Stimulated activated CD4-positive, alpha-beta T cell treated with anti-CD3 and anti-CD28 coated beads, Interleukin-4, amount 100 ng/mL, for 48 hours (primary cell): ENCODE measurements at places on chromosomes 11 and 22.
A peak's percentile ranks its signal among the peaks of the same experiment; 100 is the strongest.

DNA sequence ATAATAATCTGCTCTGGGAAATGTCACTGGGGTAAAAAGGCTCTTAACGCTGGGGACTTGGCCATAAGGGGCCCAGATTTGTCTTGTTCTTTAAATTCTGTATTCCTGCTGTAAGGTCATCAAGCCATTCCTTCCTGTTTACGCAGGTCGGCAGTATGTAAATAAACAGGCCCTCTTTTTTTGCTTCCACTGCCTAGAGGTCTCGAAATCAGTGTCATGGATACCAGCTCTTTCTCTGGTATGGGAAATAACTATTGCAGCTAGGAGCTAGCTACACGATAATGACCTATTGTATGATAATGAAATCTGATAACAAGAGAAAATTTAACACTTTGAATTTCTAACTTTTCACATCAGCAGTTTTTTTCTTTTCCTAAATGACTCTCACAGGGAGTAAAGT is 209.2 kb upstream of the NARS2 start:
- DNase-seq = no peak

- DNase-seq = no peak
These were observed 2.5 kb downstream of the TMEM184B start for GRCh38 chr22:38270091-38270992.

- no peak for DNase-seq
These were observed 133.1 kb upstream of the TBCEL start for GRCh38 chr11:120890609-120891320.

GRCh38 chr11:1763336-1763795 is 361 bp downstream of the CTSD start:
- DNase-seq = no peak

GRCh38 chr11:71255323-71255722 is 2.9 kb upstream of the SHANK2 start:
- DNase-seq = no peak

GRCh38 chr22:28444659-28445058 is 235.0 kb downstream of the TTC28 start:
- DNase-seq = no peak

DNA sequence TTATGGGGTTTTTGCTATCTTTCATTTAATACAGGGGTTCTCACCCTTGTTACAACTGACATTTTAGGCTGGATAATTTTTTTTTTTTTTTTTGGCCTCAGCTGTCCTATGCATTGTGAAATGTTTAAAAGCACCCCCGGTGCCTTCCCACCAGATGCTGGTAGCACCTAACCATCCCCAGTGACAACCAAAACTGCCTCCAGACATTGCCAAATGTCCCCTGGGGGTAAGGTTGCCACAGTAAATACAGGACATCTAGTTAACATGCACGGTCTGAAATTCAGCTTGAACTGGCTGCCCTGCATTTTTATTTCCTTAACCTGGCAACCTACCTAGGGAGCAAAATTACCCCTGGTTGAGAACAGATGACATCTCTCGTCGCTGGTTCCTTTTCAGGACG is 72.4 kb downstream of the CYTH4 start:
- DNase-seq = no peak

DNA sequence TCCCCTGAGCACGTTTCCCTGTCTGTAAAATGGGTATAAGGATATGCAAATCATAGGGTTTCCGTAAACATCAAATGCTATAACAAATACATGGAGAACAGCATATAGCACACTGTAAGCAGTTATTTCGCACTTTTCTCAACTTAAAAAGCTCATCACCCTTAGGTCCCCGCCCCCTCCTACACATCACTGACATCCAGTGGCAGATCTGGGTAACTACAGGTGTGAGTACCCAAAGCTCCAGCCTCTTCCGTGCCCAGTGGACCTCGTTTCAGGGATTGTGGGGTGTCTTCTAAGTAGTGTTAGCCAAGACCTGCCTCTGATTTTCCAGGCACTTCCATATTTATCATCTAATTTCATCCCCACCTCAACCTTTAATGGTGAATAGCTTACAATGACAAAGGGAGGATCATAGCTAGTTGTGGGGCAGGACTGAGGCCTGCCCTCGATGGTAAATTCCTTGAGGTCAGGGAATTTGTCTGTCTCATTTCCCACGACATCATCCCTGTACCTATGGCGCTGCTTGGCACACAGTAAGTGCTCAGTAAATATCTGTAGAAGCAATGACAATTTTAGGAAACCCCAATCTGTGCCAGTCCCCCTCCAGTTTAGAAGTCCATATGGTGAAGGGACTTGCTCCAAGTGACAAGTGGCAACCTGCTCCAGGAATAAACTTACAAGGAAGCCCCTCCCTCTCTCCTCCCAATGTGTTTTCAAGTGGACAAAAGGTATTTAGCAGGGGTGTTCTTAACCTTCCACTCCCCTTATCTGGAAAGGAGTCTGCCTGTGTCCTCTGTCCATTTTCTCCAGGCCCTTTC is 340.5 kb downstream of the TENM4 start:
- peak; percentile 3 for DNase-seq

GRCh38 chr22:19061471-19062138 is 60.6 kb downstream of the DGCR2 start:
- DNase-seq = no peak

DNA sequence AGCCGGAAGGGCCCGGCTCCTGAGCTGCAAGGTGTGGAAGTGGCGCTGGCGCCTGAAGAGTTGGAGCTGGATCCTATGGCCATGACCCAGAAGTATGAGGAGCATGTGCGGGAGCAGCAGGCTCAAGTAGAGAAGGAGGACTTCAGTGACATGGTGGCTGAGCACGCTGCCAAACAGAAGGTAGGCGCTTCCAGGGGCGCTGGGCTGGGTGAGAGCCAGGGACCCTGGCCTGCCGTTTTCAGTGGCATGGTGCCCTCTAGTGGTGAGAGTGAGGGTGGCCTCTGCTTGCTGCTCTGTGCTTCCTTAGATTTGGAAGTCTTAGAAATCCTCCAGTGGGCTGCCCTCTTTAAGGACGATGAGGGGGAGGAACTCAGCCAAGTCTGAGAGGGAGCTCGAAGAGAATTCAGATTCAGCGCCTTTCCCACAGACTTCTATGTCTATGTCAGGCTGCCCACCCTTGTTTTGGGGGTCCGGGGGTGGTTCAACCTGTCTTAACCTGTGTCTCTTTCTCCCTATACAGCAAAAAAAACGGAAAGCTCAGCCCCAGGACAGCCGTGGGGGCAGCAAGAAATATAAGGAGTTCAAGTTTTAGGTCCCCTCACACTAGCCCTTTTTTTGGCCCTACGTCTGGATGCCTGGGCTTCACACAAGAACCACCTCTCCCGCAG is 1.8 kb upstream of the PACS1 start:
- DNase-seq = peak; percentile 63

- no peak for DNase-seq
These were observed 1505.6 kb downstream of the BRD1 start for GRCh38 chr22:48321986-48322545.

DNA sequence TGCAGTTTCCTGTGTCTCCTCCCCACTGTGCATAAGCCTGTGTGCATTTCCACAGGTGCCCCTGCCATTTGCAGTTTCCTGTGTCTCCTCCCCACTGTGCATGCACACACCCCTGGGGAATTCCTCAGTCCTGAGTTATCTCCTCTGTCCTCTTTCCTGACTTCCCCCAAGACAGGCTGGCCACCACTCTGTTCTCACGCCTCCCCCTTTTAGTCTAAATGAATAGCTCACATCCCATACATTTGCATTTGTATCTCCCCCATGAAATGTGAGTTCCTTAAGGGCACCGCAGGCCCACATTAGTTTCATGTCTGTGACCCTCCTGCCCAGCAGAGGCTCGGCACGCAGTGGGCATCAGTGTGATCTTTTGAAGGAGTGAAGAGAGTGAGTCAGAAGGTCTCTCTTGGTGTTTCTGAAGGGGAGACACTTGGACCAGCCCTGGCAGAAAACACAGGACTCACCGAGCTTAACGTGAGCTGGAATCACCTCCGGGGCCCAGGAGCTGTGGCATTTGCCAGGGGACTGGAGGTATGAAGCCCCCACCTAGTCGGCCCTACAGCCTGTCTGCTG is 6.2 kb downstream of the LRRC74B start:
- DNase-seq = no peak

GRCh38 chr11:35083181-35083430 is 55.9 kb upstream of the CD44 start:
- no peak for DNase-seq

DNA sequence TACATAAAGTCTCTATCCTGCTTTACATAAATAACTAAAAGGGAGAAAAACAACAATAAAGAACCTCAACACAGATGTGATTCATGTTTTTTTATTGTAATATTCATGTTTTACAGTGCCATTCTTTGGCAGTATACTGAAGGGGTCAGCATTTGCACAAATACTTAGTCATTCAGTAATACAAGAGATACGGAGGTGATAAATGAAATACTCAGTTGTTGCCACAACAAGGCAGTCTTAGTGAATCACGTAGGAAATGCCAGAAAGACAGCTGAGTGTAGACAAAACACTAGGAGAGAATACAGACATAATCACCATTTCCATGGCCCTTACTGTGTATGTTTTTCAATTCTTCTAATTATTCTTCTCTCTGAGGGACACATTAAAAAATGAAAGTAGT is 910.4 kb downstream of the METTL15 start:
- no peak for DNase-seq

DNA sequence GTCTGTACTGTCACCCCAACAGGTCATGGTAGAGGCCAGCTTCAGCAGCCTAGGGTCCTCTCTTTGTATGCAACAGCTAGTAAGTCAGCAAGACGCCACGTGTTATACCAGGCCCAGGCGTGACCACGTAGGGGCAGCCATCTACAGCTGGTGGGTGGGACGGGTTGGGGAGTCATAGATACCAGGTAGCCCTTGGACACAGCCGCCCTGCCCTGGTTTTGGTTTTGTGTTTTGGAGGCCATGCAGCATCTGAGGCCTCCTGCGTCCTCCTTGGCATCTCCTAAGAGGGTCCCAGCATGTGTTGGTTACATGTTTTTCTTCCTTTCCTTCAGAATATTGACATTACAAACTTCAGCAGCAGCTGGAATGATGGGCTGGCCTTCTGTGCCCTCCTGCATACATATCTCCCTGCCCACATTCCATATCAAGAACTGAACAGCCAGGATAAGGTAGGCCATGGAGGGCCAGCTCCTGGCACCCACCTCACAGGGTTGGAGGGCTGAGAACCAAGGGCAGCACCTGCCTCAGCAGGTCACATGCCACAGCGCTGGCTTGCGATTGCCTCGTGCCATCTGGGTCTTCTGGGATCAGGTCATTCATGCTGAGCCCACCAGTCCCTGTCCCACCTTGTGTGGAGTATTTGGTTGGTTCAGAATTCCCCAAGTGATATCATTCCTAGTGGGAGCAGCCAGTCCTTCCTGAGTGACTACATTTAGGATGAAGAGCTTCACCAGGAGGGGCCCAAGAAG is 16.0 kb upstream of the ADORA2A start:
- DNase-seq = no peak

GRCh38 chr11:62116451-62116850 is 7.4 kb upstream of the INCENP start:
- DNase-seq = no peak

GRCh38 chr11:72471005-72471898 is 36.9 kb upstream of the CLPB start:
- peak; percentile 26 for DNase-seq

- peak; percentile 11 for DNase-seq
These were observed 25.0 kb downstream of the MTMR3 start for GRCh38 chr22:29907753-29908515.

DNA sequence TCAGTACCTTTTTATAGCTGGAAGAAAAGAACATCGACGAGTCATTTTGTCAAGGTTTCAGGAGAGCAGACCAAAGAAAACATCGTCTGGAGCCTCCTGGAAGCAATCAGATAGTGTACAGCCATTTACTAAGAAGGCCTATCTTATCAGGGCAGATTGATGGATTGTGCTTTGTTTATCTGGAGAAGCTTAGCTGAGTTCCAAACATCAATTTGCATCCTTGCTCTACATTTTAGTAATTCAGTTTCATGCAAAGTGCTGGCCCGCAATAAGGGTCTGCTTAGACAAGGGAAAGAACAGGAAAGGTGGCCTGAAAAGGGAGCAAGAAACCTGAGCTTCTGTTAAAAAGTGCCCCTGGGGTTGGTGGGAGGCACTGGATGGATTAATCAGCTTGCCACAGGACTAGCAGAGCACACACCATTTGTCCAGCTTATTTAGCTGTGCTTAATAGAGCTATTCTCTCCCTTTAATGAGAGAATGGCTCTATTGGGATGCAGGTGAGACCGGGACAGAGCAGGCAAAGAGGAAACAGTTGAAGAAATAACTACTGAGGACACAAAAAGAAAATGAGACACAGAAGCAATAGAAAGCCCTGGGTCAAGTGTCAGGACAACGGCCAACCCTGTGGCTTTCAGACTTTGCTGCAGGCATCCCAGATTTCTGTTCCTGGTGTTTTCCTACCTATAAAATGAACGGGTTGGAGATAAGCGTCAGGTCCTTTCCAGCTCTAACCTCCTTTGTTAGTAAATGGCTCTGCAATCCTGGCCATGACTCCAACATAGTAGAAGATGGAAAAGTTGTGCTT is 122.1 kb upstream of the TTC12 start:
- DNase-seq = no peak

DNA sequence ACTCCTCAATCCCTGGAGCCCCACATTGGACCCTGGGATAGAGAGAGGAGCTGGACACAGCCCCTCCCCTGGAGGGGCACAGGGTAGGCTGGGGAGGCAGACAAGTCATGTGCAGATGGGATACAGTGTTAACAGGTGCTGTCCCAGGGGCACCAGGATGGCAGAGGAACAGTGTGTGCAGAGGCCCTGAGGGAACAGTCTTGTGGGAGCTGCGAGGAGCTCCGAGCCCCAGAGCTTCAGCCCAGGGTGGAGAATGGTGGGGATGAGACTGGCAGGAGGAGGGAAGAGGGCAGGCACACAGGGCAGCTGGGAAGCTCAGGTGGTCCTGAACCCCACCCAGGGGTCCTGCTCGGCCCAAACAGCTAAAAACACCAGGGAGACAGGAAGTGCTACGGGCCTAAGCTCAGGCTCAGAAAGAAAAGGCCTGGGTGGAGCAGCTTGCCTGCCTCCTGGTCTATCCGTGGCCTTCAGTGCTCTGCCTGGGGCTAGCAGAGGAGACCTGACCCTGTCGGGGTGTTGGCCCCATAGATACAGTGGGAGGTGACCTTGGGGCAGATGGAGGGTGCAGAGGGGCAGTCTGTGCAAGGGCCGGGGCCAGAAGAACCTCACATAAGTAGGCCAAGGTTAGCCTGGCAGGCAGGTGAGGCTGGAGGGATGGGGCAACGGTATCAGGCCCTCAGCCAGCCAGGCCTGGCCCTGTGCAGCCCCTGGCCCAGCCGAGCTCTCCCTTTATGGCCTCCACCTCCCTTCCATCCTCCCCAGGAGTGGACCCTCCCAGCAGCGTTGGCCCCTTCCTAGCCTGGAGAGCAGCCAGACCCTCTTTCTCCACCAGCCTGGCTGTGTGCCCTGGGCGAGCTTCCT is 15.4 kb downstream of the CAPN5 start:
- no peak for DNase-seq

GRCh38 chr11:123292647-123293046 is 97.6 kb upstream of the CLMP start:
- DNase-seq = no peak

GRCh38 chr11:59266491-59266890 is 53.8 kb upstream of the MPEG1 start:
- DNase-seq = no peak

DNA sequence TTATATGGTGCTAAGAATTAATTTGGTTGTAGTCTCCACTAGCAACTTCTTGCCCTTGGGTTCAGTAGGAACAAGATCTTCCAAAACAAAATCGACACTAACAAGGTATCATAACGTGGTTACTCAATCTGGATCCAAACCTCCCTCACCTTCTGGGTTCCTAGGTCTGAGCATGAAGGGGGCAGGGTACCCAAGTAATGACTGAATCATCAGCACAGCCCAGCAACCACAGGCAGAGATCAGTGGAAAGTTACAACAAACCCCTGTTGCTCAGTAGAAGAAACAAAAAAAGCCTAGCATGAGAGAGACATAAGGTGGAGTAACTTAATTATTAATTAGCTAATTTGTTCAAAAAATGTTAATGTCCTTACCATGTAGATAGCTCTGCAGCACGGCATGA is 221.4 kb downstream of the BLID start:
- no peak for DNase-seq
